ENCODE measurements at places on chromosomes 12 and 14.

GRCh38 chr12:8987685-8988084, 1.7 kb upstream of the KLRG1 start:
- no peak for DNase-seq

DNA sequence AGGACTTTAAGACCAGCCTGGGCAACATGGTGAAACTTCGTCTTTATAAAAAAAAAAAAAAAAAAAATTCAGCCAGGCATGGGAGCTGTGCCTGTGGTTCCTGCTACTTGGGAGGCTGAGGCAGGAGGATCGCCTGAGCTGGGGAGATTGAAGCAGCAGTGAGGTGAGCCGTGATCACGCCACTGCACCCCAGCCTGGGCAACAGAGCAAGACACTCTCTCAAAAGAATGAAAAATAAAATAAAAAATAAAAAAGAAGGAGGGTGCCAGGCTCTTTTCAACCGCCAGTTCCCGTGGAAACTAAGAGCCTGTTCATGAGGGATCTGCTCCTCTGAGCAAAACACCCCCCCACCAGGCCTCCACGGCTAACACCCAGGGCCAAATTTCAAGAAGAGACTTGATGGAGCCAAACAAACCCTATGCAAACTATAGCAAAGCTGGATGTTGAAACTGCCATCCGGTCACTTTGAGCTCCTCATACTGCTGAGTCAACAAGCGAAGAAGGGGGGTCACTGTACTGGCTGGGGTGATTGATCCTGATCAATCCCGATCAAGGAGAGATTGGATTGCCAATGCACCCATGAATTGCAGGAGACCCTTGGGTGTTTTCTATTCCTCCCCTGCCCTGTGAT, 23.4 kb downstream of the DLK1 start:
- no peak for DNase-seq

GRCh38 chr12:25119020-25119419, 75.9 kb downstream of the DNAI7 start:
- DNase-seq = no peak

GRCh38 chr14:104778694-104779331, 16.7 kb downstream of the AKT1 start:
- DNase-seq = no peak

DNA sequence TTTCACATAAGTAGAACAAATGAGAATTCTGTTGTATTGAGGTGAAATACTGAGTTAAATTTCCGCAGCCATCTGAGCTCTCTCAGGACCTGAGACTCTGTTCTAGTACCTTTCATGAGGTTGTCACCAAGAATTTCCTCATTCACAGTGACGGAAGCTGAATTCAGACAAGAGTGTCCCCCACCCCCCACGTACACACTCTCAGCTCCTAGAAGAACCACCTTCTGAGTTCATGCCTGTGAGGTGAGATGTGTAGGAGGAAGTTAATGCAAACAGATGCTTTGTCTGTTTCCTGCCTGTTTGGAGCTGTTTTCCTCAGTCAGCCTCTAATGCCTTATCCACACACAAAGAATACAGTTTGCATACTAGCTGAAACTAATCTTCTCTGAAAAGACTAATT, 18.2 kb downstream of the BICDL1 start:
- peak; percentile 64 for DNase-seq

GRCh38 chr14:76927971-76928700, 100.4 kb downstream of the IRF2BPL start:
- DNase-seq = no peak

- no peak for DNase-seq
These were observed 391.6 kb downstream of the ZFP36L1 start for GRCh38 chr14:68401317-68401716.

Measured in B cell (primary cell).